ENCODE measurements at places on chromosomes 11 and 22.

DNA sequence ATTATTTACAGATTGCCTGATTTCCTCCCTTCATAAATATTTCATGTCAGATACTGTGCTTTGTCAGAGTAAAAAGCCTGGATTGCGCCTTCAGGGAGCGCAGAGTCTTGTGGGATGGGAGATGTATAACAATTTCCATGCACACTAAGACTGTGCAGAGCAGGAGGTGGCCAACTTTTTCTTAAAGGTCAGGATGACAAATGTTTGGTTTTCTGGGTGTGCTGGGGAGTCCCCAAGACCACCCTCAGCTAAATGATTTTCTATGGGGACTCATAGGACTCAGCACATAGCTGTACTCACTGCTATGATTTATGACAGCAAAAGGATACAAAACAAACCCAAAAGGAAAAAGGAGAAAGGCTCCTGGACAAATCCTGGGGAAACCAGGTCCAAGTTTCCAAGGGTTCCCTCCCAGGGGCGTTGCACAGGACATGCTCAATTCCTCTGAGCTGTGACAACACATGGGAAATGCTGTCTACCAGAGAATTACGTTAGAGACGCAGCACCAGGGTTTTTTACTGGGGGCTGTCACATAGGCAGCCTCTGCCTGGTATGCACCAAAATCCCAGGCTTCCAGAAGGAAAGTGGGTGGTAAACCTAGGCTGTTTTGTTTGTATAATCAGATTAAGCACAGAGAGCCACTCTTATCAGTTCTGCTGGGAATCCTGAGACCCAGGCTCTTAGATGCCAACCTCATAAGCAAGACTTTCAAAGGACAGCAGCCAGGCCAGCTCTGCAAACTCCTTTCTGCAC, 59.1 kb downstream of the CSNK2A3 start:
- no peak for DNase-seq

DNA sequence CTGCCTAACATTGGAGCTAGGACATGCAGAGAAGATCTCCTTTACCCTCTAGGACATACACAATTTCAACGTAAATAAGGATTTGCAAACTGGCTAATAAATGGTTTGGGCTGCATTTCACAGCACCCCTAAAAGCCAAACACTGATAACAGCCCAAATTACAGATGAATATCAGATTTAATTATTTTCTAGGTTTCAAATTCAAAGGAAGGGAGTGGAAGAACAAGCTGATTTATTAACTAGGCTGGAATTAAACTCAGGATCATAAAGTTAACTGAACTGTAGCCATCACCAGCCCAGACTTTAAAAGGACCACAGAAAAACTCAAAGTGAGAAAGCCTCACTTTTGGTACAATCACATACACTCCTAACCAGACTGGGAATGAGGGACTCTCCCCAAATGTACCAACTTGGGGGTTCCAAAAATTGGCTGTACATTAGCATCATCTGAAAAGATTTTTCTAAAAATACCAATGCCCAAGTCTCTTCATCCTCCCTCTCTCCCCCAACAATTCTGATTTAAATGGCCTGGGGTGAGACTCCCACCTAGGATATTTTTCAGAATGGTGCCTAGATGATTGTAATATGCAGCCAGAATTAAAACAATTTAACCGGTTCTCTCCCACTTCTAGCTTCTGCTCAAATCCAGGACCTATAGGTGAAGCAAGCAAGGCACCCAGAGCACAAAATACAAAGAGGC, 43.5 kb downstream of the SYTL2 start:
- no peak for DNase-seq

DNA sequence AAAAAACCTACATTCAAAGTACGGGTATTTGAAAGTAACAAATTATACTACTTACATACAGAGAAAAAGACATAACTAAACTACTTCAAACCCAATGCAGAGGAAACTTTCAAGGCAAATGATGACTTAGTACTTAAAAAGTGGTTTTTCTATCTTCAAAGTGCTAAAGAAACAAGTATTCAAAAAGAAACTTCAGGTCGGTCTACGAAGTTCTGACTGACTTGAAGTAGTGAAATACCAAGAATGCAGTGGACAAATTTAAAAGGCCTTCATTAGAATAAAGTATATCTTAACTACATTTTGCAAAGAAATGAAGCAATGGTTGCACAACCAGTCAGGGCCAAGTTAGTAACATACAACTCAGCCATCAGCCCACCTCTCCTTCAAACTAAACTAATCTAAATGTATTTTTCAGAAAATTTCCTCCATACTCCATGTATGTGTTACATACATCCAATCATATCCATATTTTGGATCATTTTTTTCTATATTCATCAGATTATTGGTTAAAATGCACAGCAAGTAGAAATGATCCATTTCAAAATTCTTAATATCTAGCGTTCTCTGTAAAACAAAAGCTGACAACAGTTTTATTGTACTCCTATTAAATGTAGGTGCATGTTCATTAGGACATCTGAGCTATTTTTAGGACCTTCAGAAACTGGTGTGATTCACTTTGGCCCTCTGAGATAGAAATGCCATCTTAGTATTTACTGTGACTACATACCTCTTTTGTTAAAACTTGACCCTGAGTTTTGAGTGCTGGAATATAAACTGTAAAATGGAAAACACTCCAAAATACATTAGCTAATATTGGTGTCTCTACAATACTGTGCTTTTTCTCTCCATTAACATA, 49.9 kb downstream of the BIRC2 start:
- DNase-seq: no peak

DNA sequence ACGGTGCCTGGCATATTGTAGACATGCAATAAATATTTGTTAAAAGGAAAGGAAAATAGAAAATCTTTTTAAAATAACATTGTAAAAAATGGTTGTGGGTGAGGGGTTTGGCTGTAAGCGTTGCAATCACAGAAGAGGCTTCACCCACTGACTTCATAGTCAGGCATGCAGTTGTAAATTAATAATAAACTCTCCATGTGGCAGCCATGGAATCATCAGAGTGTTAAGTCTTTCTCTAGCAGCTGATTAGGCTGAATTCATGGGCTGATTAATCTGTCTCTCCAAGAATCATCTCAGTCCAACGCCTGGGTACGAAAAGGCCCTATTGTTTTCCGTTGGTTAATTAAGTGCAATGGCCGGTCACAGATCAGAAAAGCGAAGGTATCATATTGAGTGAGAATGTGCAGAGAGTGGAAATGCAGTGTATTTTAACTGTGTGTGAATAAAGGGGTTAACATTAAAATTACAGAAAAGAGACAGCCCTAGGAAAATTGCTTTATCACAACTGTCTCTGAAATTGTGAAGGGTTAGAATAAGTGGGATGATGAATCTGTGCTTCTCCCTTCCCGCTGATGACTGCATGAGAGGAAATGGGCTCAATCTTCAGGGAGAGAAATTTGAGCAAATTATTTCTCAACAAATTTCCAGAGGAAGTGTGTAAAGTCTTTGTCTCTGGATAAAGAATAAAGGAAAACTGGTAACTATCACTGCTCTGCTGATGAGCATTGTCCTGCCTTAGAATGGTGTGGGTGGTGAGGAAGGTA, 269.0 kb downstream of the FAM76B start:
- DNase-seq: no peak

DNA sequence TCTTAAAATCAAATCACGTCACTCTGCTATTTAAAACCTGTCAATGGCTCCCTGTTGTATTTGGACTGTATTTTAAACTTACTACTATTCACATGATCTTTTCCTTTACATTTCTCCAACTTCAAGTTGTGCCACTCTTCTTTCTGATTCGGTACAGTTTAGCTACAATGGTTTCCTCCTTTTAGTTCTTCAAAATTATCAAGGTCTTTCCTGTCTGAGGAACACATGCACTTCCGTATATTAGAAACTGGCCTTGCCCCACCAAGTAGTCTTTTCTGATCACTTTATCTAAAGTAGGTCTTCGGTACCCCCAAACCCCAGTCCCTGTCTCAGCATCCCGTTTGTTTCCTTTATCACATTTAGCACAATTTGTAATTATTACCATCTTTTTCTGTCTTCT, 81.8 kb downstream of the MTMR3 start:
- DNase-seq: peak; percentile 33

DNA sequence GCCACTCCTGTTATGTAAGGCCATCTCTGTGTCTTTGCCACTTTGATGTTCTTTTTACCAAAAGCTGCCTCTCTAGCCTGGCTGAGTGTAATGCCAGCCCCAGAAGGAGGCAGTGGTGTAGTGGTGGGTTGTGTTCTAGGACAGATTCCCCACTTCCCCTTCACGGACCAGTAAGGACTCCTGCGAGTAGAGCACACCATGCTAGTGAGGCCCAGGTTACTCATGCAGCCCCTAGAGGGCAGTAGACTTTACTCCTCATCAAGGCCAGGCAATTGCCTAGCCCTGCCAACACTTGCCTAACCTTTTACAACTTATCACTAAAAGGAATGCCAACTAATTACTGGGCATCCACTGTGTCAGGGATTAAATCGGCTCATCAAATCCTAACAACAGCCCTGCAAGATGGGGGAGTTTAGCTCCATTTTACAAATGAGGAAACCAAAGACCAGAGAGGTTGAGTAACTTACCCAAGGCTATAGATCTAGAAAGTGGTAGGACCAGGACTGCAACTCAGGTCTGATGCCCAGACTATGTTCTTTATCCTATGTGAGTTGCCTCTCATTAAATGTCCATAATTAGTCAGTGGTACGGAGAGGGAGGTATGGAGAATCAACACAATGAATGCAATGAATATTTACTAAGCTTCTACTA, 75.3 kb downstream of the APIP start:
- peak; percentile 78 for DNase-seq

DNA sequence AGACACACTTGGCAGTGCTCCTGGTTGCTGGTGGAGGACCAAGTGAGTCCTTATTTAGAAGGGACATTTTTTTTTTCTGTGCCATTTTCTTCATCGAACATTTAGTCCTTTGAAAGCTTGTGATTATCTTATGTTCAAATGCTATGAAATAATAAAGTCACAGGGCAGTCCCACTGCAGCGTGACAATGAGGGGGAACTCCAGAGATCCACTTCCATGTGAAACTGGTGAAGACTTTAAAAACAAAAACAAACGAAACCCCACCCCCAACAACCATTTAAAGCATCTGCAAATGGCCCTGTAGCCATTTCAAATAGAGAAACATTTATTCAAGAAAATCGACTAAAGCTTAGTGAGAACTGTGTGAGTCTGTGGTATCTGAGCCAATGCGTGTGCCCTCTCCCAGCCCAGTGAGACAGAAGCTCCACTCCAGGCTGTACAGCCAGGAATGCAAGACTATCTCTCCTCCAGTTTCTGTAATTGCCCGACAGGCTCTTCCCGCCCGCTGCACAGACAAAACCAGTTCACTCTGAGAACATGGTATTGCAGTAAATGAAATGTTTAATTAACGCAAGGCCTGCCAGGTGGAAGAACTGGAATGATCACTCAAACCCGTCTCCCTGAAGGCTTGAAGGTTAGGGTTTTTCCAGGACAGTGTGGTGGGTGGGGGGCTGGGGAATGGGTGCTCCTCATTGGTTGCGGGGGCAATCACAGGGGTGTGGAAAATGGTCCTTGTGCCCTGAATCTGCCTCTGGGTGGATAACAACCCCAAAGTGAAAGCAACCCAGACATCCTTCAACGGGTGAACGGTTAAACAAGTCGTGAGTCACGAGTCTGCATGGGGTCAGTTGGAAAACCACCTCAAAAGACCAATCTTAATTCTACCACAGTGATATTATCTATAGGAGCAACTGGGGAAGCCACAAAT, 8.4 kb downstream of the KRTAP5-6 start:
- peak; percentile 23 for DNase-seq

DNA sequence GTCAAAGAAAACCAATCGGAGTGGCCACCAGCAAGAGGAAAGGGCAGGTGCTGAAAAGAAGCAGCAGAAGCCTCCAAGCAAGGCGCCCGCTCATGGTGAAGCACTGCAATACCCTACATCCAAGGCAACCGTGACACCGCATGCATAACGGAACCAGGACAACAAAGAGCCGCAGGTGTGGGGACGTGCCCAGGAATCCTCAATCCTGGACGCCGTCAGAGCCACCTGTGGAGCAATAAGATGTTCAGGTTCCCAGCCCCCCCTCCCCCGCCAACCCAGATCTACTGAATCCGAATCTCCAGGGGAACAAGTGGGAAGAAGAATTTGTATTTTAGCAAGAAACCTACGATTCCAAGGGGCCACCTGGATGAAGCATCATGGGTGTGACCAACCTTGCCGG, 70.8 kb downstream of the SHANK2 start:
- no peak for DNase-seq

DNA sequence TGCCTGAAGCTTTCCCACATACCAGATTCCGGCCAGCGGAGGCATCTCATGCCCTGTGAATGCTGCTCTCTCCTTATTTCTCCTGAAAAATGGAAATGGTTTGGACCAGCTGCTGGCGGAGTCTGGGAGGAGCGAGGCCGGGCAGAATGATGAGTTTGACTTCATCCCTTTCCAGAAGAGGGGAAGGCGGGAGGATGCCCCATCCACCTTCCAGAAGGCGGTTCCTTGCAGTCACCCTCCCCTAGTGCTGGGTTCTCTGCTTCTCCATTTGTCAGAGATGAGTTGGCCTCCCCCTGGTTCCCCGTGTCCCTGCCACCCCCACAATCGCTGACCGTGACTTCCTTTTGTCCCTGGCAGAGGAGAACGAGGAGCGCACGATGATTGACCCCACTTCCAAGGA, 75.6 kb downstream of the PARVB start:
- no peak for DNase-seq

GRCh38 chr11:59610289-59610688, 5.3 kb downstream of the OSBP start:
- no peak for DNase-seq

DNA sequence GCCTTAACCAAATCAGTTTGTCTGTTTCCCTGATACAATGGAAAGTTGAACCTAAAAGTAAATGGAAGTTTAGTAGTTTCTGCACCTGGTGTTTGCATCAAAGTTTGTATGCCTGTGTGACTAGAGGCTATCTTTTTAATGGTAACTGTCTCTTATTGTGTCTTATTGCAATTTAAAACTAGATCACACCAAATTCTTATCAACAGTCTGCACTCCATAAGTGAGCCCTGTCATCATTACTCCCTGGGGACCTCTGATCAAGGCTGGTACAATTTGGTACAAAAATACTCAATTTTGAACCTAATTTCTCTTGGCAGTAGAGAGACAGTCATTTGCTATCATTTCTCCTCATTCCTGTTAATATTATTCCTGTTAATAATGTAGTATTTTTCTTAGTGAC, 38.1 kb downstream of the ARHGAP1 start:
- DNase-seq: no peak

GRCh38 chr22:28442264-28442710, 237.4 kb downstream of the TTC28 start:
- DNase-seq: peak; percentile 77

Data from suppressor macrophage treated with lipopolysaccharide for 4 hours (primary cell).